ENCODE measurements at places on chromosomes 7 and 10. TPM values are rescaled to one million over a fixed set of nuclear protein-coding genes. Genes with fewer than 3 reads are reported as not detected.

Gene GPR146
- 12.6 TPM for polyA plus RNA-seq

GRCh38 chr7:114658216-114658615 lies 243.6 kb downstream of the FOXP2 start:
- no peak overlapping the region for H3K27ac ChIP-seq
- no peaks in the 10 kb centered on the region for H3K4me1 ChIP-seq
- H3K27me3 ChIP-seq, result no peaks in the 10 kb centered on the region
- H3K36me3 ChIP-seq, result no peaks in the 10 kb centered on the region
- no peak for DNase-seq
- H3K4me3 ChIP-seq, result no peak overlapping the region

DNA sequence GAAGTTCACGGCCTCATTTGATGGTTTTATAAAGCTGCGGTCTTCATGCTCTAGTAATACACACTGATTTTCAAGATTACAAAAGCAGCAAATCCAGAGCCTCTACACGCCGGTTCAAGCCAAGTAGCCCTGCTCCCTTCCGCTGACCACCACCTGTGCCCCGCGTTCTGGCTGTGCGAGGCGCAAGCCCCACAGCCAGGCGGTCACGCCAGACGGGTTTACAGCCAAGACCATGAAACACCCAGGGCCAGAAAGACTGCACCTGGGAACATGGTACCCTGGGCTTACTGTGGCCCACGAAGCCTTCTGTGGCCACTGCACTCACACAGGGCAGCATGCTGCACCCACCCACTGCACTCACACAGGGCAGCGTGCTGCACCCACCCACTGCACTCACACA lies 33.6 kb downstream of the GPER1 start:
- H3K27ac ChIP-seq, result no peak overlapping the region
- no peak overlapping the region for H3K4me3 ChIP-seq
- H3K4me1 ChIP-seq, result peaks cover 10% of the 10 kb centered on the region
- peaks cover 3% of the 10 kb centered on the region for H3K36me3 ChIP-seq
- H3K27me3 ChIP-seq, result no peaks in the 10 kb centered on the region

Gene RBP3
- polyA plus RNA-seq, result 0.05 TPM

DNA sequence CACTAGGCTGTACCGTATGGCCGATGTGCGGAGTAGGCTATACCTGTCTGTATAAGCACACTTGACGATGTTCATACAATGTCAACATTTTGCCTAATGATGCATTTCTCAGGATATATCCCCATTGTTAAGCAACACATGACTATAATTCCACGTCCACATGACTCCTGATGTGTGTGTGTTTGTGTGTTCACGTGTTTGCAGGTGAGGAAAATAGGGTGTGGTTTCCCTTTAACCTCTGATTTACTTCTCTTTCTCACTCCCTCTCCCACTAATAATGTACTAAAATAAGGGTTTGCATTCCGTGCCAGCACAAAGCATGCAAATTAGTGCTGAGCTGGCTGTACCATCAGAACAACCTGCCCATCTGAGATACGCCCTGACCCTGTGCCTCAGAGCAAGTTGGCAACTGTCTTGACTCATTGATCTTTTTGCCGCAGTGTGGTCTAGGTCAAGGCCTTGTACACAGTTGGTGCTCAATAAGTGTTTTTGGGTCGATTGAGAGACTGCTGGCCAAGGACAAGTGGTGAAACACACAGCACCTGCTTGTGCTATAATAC lies 64.6 kb upstream of the DOCK1 start:
- no peaks in the 10 kb centered on the region for H3K4me1 ChIP-seq
- no peak for DNase-seq
- no peaks in the 10 kb centered on the region for H3K27me3 ChIP-seq
- no peak overlapping the region for H3K27ac ChIP-seq

DNA sequence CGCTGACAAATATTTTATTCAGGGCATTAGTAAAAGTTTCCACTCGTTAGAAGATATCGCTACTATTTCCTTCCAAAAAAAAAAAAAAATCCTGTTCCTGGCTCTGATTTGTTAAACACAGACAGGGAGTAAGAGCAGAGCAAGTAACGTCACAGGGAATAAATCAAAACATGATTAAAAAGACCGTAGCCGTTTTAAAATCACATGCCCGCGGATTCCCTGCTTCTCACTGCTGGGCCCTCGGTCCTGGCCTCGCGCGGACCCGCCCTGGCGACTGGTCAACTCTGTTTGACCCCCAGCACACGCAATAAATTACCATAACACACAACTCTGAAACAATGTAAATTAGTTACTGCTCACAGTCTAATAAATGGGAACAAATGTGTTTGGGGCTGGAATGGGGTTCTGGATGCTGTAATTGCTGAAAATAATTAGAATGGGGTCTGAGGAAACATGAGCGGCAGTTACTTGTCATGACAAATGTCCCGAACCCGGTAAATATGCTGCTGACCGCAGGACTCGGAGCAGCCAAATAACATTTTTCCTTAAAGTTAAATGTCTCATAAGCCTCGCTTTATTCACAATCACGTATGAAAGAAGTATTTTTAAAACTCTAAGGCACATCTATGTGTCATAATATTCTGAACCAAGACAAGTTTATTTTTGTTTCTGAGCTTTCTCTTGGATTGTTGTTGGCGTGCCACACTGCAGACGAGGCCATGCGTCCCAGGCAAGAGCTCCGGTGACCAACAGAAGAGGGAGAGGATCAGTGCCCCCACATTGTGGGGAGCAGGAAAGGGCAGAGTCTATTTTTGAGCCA lies 17.9 kb downstream of the EBF3 start:
- no peak overlapping the region for H3K27ac ChIP-seq
- H3K4me3 ChIP-seq, result no peak overlapping the region
- no peak for DNase-seq
- H3K27me3 ChIP-seq, result peaks cover 21% of the 10 kb centered on the region

DNA sequence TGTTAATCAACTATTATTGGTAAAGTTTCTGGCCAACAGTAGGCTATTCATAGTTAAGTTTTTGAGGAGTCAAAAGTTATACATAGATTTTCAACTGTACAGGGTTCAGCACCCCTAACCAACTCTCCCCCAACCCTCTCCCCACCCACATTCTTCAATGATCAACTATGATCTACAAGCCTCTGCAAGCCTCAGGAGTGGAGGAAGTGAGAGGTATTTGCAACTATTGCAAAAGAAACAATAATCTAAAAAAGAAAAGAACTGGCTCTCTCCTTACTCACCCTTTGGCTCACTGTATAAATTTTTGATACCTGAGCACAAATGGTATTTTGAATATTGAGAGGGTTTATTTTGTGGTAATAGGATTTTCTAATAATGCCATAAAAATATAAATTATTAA lies 179.8 kb downstream of the IPMK start:
- no peaks in the 10 kb centered on the region for H3K36me3 ChIP-seq
- H3K4me1 ChIP-seq, result no peaks in the 10 kb centered on the region
- H3K27me3 ChIP-seq, result no peaks in the 10 kb centered on the region
- DNase-seq, result no peak
- H3K4me3 ChIP-seq, result no peak overlapping the region
- H3K27ac ChIP-seq, result no peak overlapping the region

GRCh38 chr7:111098011-111098925 lies 7.3 kb downstream of the LRRN3 start:
- no peak overlapping the region for H3K4me3 ChIP-seq
- H3K4me1 ChIP-seq, result peaks cover 5% of the 10 kb centered on the region

- H3K36me3 ChIP-seq, result no peaks in the 10 kb centered on the region
- H3K27me3 ChIP-seq, result no peaks in the 10 kb centered on the region
- no peak overlapping the region for H3K27ac ChIP-seq
- no peak overlapping the region for H3K4me3 ChIP-seq
- H3K4me1 ChIP-seq, result no peaks in the 10 kb centered on the region
Measured at GRCh38 chr7:84786073-84786472, 400.8 kb downstream of the SEMA3D start.

DNA sequence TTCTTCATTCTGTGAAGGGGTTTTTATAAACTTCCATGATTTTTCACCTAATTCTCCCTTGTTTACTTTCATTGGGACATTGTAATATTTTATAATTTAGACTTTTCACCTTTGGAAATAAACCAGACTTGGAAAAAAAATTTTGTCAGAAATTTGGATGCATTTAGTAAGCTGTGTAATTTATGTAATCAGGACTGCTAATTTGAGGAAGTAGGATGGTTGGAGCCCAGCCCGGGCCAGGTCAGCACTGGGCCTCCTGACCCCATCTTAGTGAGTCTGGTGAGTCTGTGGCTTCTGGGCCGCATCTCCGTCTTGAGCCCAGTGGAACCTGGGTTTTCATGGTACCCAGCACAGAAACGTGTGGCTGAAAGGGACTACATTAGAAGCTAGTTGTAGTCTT lies 27.6 kb upstream of the ZNF32 start:
- no peaks in the 10 kb centered on the region for H3K4me1 ChIP-seq
- no peaks in the 10 kb centered on the region for H3K36me3 ChIP-seq
- no peak for DNase-seq
- no peak overlapping the region for H3K27ac ChIP-seq

DNA sequence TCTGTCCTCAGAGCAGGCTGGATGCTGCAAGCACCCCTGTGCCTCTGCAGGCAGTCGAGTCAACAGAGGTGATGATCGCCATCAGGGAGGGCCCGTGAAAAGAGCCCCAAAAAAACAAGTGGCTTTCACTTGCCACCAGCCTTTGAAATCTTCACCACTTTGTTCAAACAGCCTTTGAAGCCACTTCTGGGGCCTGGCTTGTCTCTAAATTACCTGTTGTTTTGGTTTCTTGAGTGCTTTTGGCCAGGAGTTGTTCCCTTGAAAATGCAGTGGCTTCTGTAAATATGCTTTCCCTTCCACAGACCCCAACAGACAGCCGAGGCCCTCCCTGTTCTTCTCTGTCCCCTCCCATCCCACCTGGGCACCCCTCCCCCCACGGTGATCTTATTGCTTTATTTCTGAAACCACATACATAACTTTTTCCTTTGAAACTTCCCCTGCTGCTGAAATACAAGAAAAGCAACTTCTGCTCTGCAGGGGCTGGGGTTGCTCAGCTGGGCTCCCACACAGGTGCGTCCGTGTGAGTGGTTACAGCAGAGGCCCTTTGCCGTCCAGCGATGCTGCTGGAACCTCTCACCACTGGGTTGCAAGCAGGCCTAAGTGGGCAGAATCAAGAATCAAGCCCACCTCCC lies 283.8 kb upstream of the SHH start:
- H3K27ac ChIP-seq, result peak overlapping the region; percentile 79
- peak overlapping the region; percentile 4 for H3K4me3 ChIP-seq
- DNase-seq, result peak; percentile 88
- no peaks in the 10 kb centered on the region for H3K27me3 ChIP-seq
- peaks cover 50% of the 10 kb centered on the region for H3K4me1 ChIP-seq

- H3K4me3 ChIP-seq, result peak overlapping the region; percentile 79
- H3K36me3 ChIP-seq, result peaks cover 12% of the 10 kb centered on the region
- peaks cover 9% of the 10 kb centered on the region for H3K4me1 ChIP-seq
- peak overlapping the region; percentile 90 for H3K27ac ChIP-seq
- no peaks in the 10 kb centered on the region for H3K27me3 ChIP-seq
Measured at GRCh38 chr7:118183428-118183785, 557 bp upstream of the LSM8 start.

Gene PDCD4
- polyA plus RNA-seq, result 260 TPM

GRCh38 chr7:45165857-45166256 lies 8.3 kb downstream of the RAMP3 start:
- no peaks in the 10 kb centered on the region for H3K27me3 ChIP-seq
- no peak overlapping the region for H3K27ac ChIP-seq
- H3K4me1 ChIP-seq, result no peaks in the 10 kb centered on the region
- H3K4me3 ChIP-seq, result no peak overlapping the region
- no peaks in the 10 kb centered on the region for H3K36me3 ChIP-seq
- DNase-seq, result no peak

- H3K27me3 ChIP-seq, result no peaks in the 10 kb centered on the region
- H3K4me3 ChIP-seq, result peak overlapping the region; percentile 76
- peak overlapping the region; percentile 87 for H3K27ac ChIP-seq
- no peak for DNase-seq
- peaks cover 33% of the 10 kb centered on the region for H3K4me1 ChIP-seq
- H3K36me3 ChIP-seq, result peaks cover 17% of the 10 kb centered on the region
Measured at GRCh38 chr7:149027611-149028345, 527 bp downstream of the PDIA4 start.

- H3K27me3 ChIP-seq, result peaks cover 5% of the 10 kb centered on the region
- no peaks in the 10 kb centered on the region for H3K36me3 ChIP-seq
- peaks cover 13% of the 10 kb centered on the region for H3K4me1 ChIP-seq
- H3K4me3 ChIP-seq, result peak overlapping the region; percentile 37
- no peak for DNase-seq
Measured at GRCh38 chr10:484441-484924, 205.0 kb downstream of the DIP2C start.

DNA sequence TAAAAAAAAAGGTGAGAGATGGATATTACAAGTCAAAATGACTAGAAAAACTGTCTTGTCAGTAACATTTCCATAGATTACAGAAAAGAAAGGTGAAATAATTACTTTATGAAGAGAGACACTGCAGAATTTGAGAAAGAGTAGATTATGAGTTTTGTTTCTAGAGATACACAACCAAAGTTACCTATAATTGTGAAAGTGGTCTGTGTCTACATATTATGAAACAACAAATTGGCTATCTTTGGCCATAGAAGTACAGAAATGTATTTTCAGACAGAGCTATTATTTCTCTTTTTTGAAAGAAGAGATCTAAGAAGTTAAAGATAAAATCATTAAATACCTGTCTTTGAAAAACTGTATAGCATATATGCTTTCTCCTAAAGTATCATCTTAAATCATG lies 30.1 kb downstream of the KCND2 start:
- no peaks in the 10 kb centered on the region for H3K27me3 ChIP-seq
- DNase-seq, result no peak
- no peak overlapping the region for H3K27ac ChIP-seq
- no peaks in the 10 kb centered on the region for H3K36me3 ChIP-seq

Gene CPXM2
- polyA plus RNA-seq, result 6.9 TPM

DNA sequence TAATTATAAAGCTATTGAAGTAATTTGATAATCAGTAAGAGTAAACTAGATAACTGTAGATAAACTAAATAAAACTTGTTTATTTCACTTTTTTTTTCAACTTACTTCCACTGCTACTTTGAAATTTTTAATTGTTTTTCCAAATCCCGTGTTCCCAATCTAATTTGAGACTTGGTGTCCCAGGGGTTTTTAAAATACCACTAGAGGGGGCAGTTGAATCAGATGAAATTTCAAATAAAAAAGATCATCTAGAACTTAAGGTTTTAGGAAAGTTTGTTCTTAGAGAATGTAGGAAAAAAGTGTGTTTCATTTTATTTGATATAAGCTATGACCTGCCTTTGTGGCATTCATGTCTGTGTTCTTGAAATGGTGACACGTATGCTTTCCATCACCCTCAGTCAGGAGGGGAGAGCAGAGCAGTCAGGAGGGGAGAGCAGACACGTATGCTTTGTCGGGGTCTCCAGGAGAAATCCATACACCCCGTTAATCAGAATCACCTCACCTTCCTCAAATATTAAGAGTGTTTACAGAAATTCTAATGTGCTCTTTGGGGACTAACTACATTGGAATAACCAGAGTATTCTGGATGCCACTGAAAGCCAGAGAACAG lies 49.9 kb downstream of the C10orf67 start:
- no peak for DNase-seq
- H3K27ac ChIP-seq, result no peak overlapping the region
- no peaks in the 10 kb centered on the region for H3K36me3 ChIP-seq
- H3K4me1 ChIP-seq, result no peaks in the 10 kb centered on the region
- no peak overlapping the region for H3K4me3 ChIP-seq
